Omental fat pad (tissue), 4 donors: ENCODE measurements at places on chromosomes 1 and 21.

DNA sequence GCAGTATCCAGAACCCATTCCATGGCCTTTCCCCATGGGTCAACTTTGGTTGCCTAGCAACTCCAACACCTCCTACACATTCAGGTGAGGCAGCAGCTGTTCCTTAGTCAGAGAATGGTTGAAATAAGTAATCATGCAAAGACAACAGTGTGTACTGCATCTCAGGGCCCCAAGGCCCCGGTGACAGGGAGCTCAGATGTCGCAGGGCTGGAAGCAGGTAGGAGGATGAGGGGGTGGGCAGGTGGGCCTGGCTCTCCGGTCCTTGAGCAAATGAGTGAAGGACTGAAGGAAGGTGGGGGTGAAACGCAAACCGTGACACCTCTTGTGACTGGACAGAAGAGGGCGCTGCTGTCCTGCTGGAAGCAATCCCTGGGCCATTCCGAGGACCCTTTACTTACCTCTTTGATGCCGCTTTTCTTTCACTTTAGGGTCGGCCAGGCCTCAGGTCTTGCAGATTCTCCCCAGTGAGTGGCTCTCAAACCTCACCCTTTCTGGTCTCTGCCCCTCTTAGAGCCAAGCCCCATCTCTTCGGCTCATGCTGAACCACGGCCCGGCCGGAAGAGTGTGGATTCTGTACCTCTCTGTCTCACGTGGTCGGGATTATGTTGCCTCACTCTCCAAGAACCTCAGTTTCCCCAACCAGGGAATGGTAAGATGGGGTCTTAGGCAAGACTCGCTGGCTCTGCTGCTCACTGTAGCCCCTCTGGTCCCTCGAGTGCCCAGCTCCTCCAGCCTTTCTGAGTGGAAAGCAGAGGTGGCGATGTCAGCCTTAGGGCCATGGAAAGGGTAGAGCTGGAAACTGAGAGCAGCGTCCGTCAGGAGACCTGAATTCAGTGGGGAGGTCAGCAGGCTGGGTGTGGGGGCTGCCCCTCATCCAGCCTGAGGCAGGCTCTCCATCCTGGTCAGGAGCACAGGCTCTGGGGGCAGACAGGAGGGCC, 5.6 kb upstream of the KCNA10 start:
- DNase-seq, result no peak

DNA sequence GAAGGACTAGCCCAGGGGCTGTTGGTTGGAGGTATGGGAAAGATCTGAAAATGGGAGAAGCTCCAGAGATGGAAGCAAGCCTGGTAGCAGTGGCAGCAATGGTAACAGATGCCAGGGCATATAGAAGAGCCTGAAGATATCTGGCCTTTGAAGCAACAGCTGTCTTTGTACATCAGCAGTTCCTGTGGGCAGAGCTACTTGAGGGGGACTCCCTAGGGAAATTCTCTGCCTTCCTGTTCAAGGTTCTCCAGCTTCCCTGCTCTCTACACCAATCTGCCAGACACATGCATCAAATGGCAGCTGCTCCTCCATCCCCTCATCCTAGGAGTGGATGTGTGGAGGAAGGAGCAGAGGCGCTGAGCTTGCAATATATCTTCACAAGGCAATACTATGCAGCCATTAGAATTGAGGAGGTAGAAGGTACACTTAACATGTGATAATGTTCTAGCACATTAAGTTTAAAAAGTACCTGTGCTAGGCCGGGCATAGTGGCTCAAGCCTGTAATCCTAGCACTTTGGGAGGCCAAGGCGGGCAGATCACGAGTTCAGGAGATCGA, 2.2 kb downstream of the TMEM35B start:
- DNase-seq, result no peak

DNA sequence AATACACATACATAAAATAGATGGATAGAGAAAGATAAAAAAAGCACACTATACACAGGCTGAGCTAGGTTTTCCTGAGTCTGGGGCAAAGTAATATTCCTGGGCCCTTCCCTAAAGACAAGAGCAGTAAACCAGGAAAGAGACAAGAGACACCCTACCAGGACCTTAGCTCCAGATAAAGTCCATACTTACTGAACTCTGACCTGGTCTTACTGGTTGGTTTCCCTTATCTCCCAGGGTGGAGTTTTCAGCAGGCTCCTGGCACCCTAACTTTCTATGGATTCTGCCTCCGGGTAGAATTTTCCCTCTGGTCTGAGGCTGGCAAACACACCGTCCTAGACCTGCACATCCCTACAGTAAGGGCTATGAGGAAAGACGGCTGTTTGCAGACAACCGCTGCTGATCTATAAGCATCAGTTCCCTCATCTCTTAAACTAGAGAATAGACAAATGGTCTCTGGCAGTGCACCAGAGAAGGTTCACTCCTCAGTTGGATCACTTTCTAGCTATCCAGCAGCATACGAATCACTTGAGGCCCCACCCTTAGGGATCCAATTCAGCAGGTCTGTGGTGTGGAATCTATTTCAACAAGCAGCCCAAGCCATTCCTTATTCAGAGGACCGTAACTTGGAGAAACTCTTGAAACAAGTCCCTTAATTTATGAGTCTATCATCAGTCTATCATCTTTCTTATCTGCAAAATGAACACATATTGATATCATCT, 52.0 kb downstream of the ARHGEF11 start:
- no peak for DNase-seq

GRCh38 chr1:18041685-18042355, 65.8 kb upstream of the IGSF21 start:
- no peak for DNase-seq

GRCh38 chr21:39441502-39442475, 3.8 kb downstream of the LCA5L start:
- no peak for DNase-seq

GRCh38 chr1:39220891-39221870, 16.7 kb downstream of the MACF1 start:
- DNase-seq, result no peak
